Endothelial cell of coronary artery (primary cell): ENCODE measurements at places on chromosomes 6 and 20. TPM values are rescaled to one million over a fixed set of nuclear protein-coding genes. Genes with fewer than 3 reads are reported as not detected.

Gene RIPPLY2
- total RNA-seq: not detected in 2 replicates

Gene SLC35B2
- 41.6 and 45.5 TPM in 2 replicates for total RNA-seq

Gene ARFGEF3
- 1.7 and 4.8 TPM in 2 replicates for total RNA-seq

Gene ATG5
- 57.8 and 61.9 TPM in 2 replicates for total RNA-seq

Gene KHDRBS2
- total RNA-seq: not detected in 2 replicates

Gene GDAP1L1
- not detected in 2 replicates for total RNA-seq

Gene KCNG1
- total RNA-seq: 6.0 and 8.6 TPM in 2 replicates

Gene PDYN
- not detected in 2 replicates for total RNA-seq

Gene GCNT2
- total RNA-seq: 3.0 and 7.2 TPM in 2 replicates

Gene METTL24
- not detected in 2 replicates for total RNA-seq

Gene SLC22A1
- 0.19 TPM in 1 of 2 replicates, not detected in the other for total RNA-seq

Gene RSPO4
- not detected in 2 replicates for total RNA-seq

Gene PBOV1
- not detected in 2 replicates for total RNA-seq
